OCI-M1 (cell line): ENCODE measurements at places on chromosomes 7 and 10.

- DNase-seq, result no peak
Observed at GRCh38 chr7:8379264-8379663, 54.1 kb upstream of the NXPH1 start.

GRCh38 chr7:17380736-17381662 lies 82.5 kb downstream of the AHR start:
- DNase-seq, result no peak

DNA sequence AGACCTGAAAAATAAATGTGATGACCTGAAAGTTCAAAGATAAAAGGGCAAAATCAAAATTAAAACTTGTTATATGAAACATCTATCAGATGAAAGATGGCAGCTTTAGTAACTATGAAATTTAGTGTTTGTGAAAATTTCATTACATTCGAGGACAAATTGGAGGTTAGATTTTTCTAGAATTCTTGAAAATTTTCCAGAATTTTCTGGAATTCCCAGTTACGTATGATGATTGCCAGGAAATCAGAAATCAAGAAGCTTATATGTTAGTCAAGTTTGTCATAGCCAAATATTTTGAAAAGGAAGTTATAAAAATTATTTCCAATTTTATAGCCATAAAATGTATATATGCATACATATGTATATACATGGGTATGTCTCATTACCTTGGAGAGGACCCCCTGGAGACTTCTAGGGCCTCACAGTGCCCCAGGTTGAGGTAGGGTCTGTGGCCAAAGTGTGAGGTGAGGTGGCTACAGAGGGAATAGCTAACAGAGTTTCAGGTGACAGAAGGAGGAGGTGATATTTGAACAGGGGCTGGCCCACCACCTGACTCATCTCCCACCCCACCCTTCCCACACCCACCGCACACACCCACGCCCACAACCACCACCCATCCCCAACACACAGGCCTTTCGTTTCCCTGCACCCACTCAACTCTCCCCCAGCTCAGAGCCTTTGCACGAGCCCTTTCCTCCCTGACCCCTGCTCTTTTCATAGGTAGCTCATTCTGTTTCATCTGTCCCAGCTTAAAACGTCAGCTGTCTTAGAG lies 21.5 kb downstream of the C10orf105 start:
- DNase-seq, result no peak

DNA sequence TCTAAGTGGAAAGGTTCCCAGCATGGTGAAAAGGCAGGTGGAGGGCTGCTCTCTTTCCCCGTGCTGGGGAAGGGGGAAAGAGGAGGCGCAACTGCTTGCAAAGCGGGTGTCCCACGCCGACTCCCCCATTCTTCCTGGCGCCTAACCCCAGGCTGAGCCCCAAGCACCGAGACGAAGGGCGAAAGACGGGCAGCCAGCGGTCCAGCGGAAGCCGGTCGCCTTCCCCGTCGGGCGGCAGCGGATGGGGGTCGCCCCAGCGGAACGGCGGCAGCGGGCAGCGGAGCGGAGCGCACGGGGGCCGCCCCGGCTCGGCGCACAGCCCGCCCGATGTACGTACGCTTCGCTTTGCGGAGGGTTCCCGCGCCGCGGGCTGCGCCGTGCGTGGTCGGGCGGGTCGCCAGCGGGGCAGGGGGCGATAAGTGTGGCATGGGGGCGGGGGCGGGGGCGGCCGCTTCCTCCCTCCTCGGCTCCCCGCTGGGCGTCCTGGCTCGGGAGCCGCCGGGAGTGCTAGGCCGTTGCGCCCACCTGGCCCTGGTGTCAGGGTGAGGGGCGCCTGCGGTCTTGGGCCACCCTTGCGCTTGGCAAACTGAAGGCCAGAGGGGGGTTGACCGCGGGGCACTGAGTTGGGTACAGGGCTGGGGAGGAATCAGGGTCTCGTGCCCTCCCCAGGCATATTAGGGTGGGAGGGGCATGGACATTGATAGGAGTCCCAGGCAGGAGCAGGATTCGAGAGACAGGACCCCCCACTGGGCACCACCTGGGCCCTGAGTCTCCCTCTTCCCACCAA lies 35.2 kb upstream of the HSPB1 start:
- DNase-seq, result no peak

DNA sequence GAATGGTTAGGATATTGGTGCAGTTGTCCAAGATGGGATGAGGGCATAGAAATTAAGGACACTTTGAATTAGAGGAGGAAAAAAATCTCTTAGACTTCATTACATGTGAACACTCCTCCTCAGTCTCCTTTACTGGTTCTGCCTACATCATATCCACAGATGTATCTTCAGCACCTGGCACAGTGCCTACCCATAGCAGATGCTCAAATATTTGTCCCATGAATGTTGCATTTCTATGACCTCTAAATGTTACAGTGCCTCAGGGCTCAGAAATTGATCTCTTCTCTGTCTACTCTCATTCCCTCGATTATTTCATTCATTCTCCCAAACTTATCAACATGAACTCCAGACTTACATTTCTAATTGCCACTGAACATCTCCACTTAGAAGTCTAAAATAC lies 17.1 kb downstream of the CNNM1 start:
- DNase-seq, result no peak

DNA sequence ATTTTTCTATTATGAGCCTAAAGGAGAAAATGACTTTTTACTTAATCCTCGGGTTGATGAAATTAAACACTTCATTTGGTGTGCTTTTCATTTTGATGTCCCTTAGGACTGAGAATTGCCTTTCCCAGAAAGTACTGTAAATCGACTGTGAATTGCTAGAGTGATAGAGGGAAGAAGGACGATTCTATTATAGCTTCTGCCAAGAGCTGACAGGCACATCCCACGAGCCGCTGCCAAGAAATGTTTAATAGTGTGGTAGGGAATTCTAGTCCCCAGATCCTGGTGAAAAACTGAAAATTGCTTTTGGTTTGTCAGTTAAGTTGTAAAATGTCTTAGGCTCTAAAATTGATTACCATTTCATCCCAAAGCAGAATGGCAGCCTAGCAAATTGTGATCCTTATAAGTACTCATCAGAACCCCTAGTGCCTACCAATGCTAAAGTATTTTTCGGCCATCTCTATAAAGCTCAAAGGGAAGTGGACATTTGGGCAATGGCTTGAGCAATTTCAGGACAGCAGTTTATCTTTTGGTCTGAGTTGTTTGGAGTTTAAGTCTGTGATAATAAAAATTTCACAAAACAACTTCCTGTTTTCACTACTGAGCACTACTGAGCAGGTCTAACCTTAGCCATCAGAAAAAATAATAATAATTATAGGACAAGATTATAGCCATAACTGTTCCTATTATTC lies 44.6 kb upstream of the HYCC1 start:
- peak; percentile 62 for DNase-seq

- no peak for DNase-seq
Observed at GRCh38 chr7:2775376-2775775, 68.7 kb downstream of the GNA12 start.

DNA sequence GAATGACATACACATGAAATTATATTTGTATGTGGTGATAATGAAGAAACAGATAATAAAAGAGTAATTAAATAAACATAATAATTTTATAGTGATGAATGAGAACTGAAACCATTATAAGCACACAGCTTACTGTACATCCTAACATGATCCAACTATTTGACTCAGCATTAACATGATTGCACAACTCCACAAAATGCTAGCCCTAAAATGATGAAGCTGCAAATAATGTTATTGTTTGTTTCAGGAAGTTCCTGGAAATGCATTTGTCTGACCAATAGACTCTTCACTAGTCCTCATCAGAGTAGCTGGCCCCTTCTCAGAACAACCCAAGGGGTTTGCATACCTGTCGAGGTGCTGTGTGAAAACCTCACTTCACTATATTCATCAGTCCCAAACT lies 115.5 kb downstream of the RTKN2 start:
- DNase-seq, result peak; percentile 33

GRCh38 chr7:21345361-21345760 lies 82.5 kb upstream of the SP4 start:
- no peak for DNase-seq

DNA sequence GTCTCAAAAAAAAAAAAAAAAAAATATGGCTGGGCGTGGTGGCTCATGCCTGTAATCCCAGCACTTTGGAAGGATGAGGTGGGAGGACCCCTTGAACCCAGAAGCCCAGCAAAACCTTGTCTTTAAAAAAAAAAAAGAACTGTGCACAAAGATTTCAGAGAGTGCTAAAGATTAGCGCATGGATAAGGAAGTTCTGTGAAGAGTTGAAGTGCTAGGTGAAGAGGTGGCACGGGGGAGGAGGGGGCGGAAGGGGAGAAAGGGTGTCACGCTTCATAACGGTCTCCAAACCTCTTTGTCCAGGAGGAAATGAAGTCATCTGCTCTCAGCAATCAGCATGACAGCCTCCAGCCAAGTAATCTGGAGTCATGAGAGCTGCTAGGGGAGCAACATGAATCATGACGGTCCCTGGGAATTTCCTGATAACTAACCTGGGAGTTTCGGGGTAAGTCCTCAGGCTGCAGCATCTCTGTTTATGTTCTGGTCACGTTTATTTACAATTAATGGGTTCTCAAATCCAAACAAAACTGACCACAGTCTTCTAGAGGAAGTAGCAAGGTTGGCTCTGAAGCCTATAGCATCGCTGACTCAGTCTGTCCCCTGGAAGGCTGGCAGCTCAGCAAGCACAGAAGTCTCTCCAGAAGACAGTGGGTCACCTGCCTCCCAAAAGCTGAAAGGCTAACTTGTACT lies 1.9 kb upstream of the PLAU start:
- DNase-seq, result peak; percentile 93

DNA sequence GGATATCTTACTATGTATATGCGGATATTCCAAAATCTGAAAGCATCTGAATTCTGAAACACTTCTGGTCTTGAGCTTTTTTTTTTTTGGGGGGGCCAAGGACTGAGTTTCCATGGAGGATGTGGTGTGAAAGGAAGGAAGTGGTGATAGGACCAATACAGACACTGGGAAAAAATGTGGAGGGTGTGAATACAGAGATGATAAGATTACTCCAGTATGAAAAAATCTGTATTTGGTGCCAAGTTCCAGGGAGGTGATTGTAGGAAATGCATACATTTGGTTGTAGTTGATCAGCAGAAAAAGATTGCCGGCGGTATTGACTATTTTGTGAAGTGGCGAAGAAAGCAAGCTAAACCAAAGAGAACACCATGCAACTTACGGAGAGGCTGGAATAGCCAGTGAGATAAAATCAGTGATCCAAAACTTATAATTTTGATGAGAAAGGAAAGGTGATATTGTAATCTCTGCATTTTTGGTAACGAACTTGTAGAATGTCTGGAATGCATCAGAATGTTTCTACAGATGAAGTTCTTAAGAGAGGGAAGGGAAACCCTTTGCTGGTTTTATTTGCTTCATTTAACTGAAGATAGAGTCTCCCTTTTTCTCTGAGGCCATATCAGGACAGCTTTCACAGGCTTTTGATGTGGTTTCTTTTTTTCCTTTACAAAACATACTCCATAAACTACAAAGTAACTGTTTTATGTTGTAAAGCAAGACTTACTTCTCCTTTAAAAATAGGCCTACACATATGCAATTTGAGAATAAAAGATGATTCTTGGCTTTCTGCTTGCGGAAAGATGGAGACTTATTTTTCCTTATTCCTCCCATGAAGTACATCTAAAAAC lies 6.0 kb downstream of the WDR37 start:
- no peak for DNase-seq

GRCh38 chr10:102196893-102197292 lies 29.2 kb upstream of the ELOVL3 start:
- no peak for DNase-seq

DNA sequence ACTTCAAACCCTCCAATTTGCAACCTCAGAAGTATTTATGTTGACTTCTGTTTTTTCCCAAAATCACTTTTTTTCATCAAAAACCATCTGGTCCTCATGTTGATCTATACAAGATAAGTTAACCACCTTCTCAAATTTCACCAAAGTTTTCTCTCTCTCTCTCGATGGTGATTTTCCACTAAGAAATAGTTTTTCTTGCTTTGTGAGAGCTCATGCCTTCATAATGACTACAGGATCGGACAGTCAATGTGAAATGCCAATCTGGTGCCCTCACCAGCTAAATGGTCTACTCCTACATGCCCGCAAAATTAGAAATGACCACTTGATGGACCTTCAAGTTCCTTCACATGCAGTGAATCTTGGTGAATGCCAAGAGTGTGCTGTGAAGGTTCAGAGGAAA lies 40.4 kb downstream of the CNNM1 start:
- no peak for DNase-seq

DNA sequence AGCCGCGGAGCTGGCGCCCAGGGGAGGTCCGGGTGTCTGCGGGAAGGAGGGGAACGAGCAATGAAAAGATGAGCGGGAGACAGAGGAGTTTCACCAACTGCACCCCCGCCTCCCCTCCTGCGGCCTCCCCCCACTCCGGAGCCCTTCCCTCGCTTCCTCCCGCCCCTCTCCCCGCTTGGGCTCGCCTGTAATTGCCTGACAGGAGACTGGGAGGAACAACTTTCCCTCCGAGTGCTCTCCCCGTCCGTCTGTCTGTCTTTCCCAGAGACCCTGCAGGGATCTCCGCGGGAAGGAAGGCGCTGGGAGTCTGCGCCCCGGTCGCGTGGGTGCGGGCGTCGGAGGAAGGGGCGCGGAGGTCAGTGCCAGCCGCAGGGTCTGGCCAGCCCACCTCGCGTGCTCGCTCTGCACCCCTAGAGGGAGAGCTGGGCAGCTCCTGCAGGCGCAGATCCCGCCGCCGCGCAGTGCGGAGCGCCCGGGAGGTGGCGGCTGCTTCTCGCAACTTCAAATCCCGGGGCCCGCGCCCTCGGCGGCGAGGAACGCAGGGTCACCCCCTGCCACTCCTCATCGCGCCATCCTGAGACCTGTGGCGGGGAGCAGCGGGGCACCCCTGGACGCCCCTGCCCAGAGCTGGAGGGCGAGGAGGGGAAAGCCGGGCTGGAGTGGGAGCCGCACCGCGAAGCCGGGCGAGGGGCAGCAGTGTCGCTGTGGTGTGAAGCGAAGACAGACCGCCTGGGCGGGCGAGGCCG lies 511 bp upstream of the NRP1 start:
- peak; percentile 62 for DNase-seq

GRCh38 chr7:16779051-16779450 lies 25.5 kb downstream of the TSPAN13 start:
- DNase-seq, result peak; percentile 53

DNA sequence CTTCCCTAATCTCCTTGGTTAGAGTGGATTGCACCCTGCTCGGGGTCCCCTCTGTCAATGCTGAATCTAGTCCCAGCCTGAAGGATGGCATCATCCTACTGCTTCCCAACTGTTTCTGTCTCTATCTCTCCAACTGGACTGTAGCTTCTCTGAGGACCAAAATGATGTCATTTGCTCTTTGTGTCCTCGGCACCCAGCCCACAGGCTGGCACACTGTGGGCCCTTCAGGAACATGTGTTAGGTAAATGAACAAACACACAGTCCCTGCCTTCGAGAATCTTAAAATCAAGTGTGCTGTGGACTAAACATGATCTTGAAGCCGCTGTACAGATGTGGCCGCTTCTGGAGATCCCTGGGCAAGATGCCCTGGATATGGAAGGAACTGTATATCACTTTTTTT lies 5.0 kb upstream of the CDH23 start:
- no peak for DNase-seq

GRCh38 chr10:72093450-72093849 lies 5.1 kb upstream of the SPOCK2 start:
- DNase-seq, result no peak

DNA sequence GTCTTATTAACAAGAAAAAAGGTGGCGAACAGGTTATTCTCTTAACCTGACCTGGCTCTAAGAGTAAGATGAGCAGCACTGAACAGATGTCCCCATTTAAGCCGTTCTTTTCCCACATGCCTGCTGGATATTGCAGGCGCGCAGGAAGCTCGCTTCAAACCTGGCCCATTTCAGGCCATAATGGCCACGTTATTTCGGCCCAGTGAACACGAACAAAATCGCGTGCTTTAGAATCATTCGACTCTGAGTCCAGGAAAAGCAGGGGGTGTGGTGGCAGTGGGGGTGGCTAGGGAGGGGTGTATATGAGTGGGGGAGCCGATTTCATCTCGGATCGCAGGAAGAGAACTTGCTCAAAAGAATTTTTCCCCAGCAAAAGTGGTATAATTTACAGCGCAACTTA lies 6.6 kb upstream of the SP8 start:
- no peak for DNase-seq
